SIG-M5 (cell line): ENCODE measurements at places on chromosomes 3 and 15.

DNA sequence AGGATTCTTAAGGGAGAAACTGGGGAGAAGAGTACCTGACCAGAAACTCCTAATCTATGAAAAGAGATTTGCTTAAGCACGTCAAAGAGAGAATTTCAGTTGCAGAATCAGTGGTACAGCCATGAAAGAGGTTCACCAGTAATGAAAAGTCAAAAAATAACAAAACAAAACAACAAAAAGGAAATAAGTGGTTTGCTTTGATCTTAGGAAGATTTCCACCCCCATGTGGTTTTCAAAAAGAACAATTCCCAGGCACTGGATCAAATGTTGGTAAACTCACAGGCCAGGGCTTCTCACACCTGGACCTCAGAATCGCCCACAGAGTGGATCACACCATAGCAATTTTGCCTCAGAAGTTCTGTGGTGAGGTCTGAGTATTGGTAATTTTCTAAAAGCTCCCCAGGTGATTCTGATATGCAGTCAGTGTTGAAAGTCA lies 67.5 kb downstream of the TMEM39A start:
- DNase-seq: no peak

- no peak for DNase-seq
Measured at GRCh38 chr3:113084777-113085176, 94.0 kb downstream of the GTPBP8 start.

- DNase-seq: no peak
Measured at GRCh38 chr3:170092907-170093306, 55.1 kb downstream of the GPR160 start.

GRCh38 chr3:114659109-114660061 lies 365.6 kb downstream of the TIGIT start:
- DNase-seq: no peak

DNA sequence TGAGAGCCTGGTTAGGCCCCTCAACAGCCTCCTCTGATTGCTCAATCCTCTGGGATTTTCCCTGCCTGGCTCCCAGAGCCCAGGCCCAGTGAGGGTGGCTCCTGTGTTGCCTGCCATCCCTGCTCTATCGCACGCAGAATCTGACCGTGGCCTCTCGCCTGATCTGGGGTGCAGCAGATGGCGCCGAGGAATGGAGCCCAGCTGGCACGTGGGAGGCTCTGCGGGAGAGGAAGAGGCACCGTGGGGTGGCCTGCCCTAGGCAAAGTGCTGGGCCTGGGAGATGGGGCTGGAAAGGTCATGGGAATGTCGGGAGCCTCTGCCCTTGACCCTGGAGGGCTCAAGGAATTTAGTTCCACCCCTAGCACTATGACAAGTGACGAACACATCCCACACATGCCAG lies 10.3 kb downstream of the SV2B start:
- no peak for DNase-seq

DNA sequence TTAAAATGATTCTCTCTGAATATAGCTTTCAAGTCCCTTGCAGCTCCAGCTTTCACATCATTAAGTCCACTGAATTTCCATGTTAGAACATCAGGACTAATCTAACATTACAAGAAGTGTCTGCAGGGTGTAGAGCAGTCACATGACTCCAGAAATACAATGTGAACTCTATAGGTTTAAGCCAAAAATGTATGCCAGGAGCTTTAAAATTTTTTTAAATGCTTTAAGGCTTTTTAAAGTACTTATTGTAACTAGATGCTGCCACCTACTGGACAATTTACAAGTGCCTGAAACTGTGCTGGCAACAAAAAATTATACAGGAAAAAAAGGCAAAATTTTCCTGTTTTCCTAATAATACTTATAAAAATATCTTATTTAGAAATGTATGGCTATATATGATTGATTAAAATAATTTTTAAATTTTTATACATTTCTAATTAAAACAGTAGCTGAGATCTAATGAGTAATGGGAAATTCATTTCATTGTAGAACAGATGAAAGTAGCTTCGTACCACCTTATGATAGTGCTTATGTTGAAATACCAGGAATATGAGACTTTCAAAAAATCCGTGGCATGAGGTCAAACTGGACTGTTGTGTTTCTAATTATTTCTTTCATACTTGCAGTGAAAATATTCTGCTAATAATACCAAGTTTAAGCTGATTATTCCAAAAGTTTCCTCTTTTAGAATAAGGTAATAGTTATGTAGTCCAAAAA lies 25.7 kb downstream of the FSIP1 start:
- DNase-seq: no peak

DNA sequence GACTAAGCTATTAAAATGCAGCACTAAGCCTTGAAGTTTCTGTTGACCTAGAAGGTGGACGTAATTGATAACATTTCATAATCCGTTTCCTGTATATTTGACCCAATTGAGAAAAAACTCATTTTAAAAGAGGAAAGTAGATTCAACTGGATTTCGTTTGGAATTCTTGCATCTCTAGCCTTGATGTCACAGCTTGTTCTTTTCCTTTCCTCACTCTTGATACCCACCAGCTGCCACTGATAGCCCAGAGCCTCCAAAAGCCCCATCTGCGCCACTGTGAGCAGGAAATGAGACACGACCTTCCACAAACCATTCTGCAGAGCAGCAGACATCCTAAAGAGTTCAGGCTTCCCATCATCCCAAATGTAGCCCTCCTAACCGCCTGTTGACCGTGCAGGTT lies 61.8 kb downstream of the FOXB1 start:
- no peak for DNase-seq

DNA sequence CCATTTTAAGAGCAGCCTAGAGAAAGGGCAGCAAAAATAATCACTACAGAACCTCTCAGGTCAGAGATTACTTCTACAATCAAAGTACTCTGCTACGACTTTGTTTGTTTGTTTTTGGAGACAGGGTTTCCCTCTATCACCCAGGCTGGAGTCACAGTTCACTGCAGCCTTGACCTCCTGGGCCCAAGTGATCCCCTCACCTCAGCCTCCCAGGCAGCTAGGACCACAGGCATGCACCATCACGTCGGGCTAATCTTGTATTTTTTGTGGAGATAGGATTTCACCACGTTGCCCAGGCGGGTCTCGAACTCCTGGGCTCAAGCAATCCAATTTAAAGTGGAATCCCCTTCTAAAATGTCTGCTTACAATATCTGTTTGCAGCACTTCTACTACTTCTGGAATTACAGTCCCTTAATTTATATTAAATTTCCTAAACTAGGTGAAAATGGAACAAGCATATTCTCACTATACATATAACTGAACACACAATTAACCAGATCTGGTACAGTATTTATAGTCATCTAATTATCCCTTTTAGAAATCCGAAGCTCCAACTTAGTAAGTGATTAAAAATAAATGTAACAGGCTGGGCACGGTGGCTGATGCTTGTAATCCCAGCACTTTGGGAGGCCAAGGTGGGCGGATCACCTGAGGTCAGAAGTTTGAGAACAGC lies 4.4 kb downstream of the UACA start:
- no peak for DNase-seq

GRCh38 chr3:160041465-160041864 lies 52.8 kb downstream of the IL12A start:
- DNase-seq: no peak

DNA sequence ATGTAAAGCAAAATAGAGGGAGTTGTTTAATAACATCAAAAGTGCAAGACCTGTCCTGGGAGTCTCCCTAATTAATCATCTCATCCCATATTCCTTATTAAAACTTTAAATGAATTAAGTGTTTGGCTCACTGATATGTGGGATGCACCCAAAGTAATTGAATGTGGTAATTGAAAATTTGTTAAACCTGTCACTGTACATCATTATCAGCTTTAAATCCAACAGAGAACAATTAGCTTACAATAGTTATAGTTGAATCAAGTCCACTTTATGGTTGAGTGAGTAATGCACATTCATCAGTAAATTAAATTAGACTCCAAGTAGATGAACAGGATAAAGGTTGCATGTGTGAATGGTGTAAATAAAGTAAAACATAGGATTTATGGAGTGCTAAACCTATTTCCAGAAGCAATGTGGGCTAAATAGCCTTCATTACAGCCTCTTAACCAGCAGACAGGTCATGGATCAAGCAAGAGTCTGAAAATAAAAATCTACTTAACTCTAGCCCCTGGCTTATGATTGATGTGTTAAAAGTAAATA lies 608.2 kb upstream of the CCDC54 start:
- no peak for DNase-seq
